Iris pigment epithelial cell (primary cell): ENCODE measurements at places on chromosomes 1 and 21.

- no peak for DNase-seq
Observed at GRCh38 chr1:39294531-39294930, 90.0 kb downstream of the MACF1 start.

DNA sequence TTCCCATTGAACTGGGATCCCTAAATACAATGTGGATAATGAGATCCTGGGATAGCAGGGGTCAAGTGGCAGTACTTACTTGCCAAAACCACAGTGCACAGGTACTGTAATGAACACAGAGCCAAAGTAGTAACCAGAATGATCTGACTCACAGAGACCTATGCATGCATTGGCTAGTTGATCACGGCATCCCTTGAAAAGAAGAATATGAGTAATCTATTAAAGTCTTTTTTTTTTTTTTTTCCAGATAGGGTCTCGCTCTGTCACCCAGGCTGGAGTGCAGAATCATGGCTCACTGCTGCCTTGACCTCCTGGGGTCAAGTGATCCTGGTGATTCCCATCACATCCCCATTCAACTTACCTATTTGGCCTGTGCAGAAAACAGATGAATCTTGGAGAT is 29.4 kb upstream of the EIF4G3 start:
- DNase-seq: peak; percentile 23

DNA sequence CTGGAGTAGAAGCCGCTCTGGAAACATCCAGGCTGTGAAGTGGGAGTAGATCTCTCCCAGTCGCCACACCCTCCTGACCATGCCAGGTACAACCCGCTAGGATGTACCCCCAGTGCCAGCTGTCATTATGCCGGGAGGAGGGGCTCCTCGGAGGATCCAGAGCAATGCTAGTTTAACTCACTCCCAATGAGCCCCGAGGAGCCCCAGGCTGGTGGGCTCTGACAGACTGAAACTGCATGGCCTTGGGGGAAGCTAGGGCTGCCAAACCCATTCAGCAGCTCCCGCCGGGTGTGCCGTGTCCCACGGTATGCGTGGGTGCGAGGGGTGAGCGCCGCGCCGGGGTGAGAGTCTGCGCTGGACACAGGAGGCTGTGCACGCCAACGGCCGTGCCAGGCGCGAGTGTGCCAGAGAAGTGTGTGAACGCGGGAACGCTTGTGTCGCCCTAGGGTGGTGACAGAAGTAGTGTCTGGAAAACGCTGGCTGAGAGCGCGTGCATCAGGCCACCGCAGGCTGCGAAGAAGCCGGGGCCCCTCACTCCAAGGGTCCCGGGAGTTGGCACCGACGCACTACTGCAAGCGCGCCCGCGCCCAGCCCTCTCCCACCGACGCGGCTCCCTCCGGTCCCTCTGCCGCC is 177.1 kb upstream of the EDN2 start:
- no peak for DNase-seq

DNA sequence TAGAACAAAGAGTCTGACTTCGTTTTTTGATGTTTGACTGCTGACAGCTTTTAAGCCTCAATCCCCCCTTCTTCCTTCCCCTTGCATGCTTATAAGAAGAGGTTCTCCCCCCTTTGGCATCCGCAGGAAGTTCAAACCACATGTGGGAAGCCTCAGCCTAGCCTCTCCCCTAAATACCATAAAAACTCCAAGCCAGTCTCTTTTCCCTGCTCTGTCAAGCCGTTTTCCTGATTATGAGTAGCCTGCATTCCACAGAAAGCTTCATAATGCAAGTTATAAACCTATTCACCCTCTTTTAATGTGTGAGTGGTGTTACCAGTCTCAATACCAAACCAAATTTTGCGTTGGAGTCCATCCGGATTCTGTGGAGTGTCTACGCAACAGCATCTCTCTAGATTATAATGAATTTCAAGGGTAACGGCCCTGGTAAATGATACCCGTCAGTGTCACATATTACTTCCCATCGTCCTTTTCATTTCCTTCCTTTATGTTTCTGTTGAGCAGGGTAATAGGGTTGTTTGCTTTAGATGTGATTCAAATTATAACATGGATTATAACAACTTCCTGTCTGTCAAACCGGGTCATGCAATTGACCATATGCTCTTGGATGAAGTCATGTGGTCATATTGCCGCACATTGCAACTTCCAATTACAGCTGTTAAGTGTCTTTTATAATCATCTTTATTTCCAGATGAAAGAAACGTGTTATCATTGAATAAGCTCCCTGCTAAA is 717.5 kb downstream of the RWDD3 start:
- DNase-seq: no peak

GRCh38 chr1:103267893-103268292 is 159.6 kb upstream of the COL11A1 start:
- no peak for DNase-seq

DNA sequence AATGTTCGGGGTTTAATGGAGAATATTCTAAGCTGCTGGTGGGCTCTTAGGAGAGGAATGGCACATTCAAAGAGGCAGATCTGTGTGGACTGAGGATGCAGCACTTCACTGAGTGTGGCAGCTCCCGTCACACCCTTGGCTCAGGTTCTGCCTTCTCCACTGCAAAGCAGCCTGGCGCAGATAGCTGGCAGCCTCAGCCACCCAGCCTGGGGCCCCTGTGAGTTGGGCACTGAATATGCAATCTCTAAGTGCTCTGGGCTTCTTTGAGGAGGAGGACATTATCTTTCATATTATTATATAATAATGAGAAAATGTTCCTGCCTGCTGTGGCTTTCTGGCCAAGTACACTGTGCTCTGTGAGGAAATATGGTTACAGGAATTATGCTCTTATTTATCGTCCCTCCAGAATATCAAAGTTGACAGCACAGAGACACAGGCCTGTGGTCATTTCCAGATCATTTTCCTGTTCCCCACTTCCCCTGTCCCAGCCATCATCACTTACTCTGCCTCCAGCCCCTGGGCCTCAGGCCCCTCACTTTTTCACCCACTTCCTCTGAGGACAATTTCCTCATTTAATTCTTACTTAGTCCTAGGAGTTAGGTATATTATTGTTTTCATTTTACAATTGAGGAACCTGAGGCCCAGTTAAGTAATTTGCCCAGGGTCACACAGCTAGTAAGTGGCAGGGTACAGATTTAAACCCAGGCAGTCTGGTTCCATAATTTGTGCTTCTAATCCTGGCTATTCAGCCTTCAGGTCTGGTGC is 53.6 kb downstream of the MAB21L3 start:
- DNase-seq: no peak

DNA sequence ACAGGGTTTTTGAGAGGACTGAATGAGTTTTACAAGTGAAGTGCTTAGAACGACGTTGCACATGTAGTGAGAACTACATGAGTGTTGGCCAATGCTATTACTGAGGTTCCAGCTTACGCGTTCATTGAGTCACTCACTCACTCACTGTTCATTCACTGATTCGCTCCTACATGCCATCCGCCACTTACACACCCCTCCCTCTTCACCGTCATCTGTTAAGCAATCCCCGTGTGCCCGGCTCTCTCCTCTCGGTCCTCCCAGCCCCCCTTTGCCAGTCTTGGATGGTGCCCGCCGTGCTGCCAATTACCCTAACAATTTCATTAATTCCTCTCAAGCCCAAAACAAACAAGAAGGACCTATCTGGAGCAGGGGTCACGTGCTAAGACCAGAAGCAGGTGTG is 27.3 kb upstream of the EPHA2 start:
- DNase-seq: peak; percentile 95

DNA sequence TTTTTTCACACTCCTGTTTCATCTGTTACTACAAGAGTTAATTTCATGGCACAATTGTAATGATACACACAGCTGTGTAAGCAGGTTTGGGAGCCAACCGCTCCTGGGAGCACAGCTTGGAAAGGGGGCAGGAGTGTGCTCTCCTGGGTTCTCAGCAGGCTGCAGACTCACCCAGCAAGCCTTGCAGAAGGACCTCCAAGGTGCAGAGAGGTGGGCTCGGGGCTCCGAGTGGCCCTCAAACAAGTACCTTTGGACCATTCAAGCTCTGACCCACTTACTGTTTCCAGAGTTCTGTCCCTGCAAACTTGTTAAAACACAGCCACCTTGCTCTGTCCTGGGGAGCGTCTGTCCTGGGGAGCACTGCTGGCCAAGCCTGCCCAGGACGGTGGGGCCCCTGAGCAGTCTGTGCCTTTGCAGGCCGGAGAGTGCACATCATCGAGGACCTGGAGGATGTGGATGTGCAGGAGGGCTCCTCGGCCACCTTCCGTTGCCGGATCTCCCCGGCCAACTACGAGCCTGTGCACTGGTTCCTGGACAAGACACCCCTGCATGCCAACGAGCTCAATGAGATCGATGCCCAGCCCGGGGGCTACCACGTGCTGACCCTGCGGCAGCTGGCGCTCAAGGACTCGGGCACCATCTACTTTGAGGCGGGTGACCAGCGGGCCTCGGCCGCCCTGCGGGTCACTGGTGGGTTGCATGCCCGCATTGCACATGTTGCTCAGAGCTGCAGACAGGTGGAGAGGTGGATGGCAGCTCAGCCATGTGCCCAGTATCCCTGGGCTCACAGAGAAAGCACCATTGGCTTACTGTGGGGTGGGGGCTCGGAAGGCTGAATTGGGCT is 78.0 kb downstream of the OBSCN start:
- no peak for DNase-seq

DNA sequence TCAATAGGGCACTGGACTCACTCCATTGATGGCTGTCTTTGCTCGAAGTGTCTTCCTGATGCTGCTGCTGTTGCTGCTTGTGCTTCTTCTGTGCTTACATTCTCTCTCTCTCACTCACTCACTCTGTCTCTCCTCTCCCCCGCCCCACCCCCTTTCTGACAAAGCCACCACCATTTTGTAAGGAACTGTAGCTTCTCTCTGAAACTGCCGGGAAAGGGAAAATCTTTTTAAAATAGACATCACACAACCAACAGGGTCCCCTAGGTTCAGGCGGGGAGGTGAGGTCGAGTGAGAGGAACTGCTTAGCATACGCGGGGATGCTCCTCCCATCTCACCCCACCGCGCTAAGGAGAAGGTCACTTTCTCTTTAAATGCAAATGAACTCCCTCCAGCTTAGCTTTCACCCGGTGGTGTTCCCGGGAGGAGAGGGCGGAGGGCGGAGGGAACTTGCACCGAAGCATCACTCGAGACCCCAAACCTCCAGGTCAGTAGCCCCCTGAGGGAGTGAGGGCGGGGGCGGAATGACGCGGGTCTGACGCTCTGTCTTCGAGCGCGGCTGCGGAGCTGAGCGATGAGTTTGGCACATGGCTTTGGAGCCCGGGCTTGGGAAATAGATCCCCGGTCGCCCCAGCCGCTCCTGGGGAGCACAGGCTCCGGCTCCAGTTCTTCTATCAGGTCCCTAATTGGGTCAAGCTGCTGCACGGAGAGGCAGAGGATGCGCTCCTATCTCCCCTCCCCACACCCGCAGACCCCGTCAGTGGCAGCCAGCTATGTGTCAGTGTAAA is at the start of gene CCDC28B:
TSS of gene CCDC28B (plus strand) at position 370 of the 785 bp plus-strand sequence. CDS start 1,341 bp downstream, outside the sequence.
- DNase-seq: peak; percentile 83

- peak; percentile 64 for DNase-seq
Observed at GRCh38 chr1:118158924-118159323, 26.1 kb downstream of the SPAG17 start.

GRCh38 chr1:25817840-25818501 is 1.8 kb upstream of the MTFR1L start:
- no peak for DNase-seq

- DNase-seq: no peak
Observed at GRCh38 chr1:18333220-18333619, 147.5 kb upstream of the KLHDC7A start.

- no peak for DNase-seq
Observed at GRCh38 chr21:46208761-46209721, 19.5 kb downstream of the LSS start.

GRCh38 chr1:111988743-111989453 is 570 bp downstream of the KCND3 start:
- DNase-seq: no peak

DNA sequence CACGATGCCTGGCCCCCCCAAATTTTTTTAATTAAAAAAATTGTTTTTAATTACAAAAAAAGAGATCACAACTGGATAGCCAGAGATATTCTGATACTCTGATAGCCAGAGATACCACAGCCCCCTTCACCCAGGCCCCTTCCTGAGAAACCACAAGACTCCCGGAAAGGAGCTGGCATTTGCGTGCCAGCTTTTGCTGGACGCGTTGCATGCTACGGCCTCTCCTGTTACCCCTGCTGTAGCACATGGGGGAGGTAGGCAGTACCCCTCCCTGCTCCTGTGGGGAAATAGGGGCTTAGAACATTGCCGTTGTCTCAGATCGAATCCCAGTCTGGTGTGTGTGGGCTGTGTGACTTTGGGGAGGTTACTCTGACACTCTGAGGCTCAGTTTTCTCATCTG is 22.7 kb downstream of the MFAP2 start:
- no peak for DNase-seq

DNA sequence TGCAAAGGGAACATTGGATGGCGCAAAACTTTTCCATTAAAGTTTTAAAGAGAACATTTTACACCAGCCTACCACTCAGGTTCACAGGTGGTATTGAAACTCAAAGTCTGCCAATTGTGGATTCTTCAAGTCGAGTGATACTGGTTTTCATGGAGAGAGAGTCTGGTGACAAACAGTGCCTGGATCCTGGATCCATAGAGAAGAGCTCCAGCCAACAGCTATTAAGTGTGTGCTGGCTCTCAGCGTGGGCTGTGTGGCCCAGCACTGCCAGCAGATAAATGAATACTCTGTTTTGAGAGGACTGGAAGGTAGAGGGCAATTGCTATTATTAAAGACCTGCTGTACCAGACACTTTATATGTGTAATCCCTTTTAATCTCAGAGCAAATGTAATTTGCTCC is 118.9 kb upstream of the SYT6 start:
- no peak for DNase-seq

GRCh38 chr21:27380303-27380702 is 413.4 kb upstream of the ADAMTS5 start:
- DNase-seq: no peak

DNA sequence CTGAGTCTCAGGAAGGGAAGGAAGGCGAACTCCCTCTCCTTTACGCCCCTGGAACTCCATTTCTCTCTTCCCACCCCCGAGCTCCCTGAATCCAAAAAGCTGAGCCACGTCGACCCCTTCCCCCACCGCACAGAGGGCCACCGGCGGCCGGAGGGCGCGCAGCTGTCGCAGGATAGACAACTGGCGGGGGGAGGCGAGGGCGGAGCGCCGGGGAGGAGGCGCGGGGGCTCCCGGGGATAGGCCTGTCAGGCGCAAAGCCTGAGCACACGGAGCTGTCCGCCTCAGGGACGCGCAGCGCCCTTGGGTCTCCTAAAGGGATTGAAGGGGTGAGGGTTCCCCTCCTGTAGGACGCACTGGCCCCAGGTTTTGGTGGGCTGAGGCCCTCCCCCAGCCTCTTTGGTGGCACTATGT is 752 bp upstream of the ACTA1 start:
- no peak for DNase-seq

DNA sequence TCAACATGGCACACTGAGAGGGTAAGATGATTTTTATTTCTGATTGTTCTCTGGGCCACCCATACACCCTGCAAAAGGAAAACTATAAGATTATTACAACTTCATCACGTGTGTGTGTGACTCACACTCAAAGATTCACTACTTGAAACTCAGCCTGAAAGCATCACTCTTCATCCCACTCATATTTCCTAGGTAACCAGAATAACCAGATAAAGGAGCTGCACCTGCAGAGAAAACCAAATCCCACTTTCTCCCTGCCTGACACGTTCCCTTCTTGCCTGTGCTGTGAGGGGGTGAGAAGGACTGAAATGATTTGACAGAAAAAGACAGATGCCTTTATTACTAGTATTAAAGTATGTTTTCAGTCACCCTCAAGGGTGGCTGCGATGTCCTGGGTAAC is 131.6 kb downstream of the TGFBR3 start:
- DNase-seq: peak; percentile 65
